Bone marrow (tissue), 2 donors: ENCODE measurements at places on chromosomes 13 and 19.
A peak's percentile ranks its signal among the peaks of the same experiment; 100 is the strongest.

DNA sequence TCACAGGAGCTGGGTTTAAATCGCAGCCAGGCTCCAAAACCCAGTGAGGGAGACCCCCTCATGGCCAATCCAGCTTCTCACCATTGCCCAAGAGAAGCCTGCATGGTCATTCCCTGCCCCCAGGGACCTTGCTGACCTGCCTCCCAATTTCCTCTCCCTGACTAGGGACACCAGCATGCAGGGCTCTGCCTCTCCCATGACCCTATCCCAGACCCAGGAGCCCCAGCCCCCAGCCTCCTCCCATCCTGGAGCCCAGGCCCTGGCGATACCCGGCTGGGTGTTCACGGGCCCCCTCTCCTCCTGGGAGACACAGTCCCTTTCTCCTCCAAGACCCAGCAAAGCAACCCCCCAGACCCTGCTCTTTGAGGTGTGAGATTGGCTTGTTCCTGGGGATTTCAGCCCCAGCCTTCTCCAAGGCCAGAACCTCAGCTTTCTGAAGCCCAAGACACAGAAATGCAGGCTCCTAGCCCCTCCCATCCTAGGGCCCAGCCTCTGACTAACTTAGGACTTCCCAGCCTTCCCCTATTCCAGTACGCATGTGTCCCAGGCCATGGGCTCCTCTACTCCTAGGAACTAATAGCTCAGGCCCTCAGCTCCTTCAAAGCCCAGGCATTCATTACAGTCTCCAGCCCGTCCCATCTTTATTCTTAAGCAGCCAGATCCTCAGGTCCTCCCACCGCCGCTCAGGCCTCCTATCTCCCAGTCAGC is 1.1 kb downstream of the GYS1 start:
- DNase-seq = peak; percentile 21

GRCh38 chr13:31172535-31172934 is 10.8 kb upstream of the HSPH1 start:
- no peak for DNase-seq

GRCh38 chr19:40908976-40909375 is 26.9 kb upstream of the CYP2A7 start:
- peak; percentile 2 for DNase-seq

DNA sequence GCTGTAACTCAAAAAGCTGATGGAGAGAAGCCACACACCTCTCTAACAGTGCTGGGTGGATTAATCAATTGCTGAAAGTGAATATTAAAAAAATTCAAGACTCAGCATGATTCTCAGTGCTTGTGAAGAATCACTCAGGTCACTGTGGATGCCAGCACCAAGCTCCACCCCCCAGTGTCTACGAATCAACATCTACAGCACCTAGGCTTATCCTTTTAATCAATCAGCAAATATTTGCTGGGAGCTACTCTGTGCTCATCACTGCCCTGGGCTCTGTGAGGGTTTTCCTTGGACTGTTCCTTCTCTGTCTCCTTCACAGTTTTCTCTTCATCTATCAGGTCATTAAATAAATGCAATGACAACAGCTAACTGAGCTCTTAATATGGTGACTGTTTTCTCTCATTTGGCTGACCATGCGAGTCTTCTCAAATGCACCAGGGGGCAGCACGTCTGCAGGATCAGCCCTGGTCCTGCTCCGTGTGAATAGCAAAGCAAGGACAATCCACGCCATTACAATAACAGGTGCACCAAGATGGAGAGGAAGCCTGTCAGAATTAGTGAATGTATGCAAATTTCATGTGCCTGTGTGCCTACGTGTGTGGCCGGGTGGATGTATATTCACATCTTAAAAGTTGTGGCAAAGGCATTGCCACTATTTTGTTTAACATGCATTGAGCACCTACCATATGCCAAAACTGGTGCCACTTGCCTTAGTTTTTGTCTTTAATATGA is 14.6 kb upstream of the C13orf42 start:
- DNase-seq = no peak

DNA sequence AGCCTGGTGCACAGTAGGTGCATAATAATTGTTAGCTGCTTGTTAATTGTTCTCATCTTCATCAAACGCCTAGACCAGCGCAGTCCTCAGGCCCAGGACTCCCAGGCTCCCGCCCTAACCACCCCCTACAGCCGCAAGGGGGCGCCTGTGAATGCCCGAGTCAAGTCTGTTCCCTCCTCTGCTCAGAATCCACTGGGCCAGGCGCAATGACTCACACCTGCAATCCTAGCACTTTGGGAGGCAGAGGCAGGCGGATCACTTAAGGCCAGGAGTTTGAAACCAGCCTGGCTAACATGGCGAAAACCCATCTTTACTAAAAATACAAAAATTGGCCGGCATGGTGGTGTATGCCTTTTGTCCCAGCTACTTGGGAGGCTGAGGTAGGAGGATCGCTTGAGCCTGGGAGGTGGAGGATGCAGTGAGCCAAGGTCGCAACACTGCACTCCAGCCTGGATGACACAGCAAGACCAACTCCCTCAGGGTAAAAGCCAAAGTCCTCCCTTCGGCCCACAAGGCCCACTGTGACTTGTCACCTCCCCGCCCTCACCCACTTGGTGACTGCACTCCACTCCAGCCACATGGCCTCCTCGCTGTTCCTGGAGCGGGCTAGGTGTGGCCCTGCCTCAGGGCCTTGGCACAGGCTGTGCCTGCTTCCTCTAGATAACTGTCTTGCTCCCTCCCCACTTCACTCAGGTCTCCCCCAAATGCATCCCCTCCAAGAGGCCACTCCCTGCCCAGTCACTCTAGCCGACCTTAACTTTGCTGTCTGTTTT is 9.1 kb downstream of the ZNF653 start:
- DNase-seq = peak; percentile 42

DNA sequence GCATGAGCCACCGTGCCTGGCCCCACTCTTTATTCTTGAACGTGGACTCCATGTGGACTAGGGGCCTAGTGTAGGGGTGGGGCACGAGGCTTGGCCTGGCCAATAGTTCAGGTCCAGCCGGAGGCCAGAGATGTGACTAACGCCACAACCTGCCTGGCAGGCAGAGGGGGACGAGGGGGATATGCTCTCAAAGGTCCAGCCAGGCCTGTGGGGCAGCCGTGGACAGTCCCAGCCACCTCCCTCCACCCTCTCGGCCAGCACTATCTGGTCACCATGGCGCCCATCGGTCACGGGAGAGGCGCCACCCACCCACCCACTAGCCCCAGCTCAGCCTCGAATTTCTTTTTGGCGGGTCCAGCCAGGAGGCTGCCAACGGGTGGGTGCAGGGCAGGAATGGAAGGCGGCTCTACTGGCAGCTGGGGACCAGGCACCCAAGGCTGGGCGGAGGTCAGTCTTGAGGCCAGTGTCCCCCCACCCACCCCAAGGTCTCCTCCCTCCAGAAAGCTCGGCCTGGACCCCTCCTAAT is 2.2 kb upstream of the CERS1 start:
- DNase-seq = no peak

- no peak for DNase-seq
Observed at GRCh38 chr19:41264581-41265394, 616 bp downstream of the HNRNPUL1 start.

DNA sequence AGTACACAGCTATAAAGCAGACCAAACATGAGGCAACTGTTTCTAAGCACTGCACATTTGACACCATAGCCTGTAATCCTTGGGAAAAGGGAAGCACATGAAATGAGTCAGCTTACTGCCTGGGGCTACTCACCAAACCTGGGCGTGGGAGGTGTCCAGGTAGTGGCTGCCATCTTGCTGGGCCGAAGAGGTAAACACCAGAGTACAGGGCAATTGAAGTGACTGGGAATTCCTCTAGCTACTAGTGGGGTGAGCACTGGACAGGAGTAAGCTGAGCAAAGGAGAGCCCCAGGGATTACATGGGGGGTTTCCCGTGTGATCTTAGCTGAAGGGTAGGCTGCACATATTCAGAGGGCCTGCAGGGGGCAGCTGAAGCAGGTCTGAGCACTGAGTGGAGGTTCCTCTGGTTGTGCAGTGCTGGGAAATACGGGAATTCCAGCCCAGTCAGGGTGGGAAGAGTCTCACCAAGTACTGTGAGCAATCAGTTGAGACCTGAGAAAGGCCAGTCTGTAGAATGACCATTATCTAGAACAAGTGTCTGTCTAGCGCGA is 140.5 kb downstream of the SLC7A1 start:
- no peak for DNase-seq

DNA sequence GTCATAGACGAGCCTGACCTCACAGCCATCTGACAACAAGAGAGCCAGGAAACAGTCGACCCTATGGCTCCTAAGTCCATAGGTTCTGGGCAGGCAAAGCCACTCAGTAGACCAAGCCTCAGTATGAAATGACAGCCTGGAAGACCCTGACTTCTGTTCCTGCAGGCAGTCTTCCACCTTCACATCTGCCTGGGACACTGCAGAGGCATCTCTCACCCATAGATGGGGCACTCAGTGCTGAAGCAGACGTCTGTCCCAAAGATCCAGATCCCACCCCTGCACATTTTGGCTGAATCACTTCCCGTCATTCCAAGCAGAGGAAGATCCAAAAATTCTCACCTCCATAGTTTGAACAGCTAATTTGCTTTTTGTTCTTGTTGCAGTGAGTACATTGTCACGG is 139.3 kb upstream of the ZNF507 start:
- no peak for DNase-seq

DNA sequence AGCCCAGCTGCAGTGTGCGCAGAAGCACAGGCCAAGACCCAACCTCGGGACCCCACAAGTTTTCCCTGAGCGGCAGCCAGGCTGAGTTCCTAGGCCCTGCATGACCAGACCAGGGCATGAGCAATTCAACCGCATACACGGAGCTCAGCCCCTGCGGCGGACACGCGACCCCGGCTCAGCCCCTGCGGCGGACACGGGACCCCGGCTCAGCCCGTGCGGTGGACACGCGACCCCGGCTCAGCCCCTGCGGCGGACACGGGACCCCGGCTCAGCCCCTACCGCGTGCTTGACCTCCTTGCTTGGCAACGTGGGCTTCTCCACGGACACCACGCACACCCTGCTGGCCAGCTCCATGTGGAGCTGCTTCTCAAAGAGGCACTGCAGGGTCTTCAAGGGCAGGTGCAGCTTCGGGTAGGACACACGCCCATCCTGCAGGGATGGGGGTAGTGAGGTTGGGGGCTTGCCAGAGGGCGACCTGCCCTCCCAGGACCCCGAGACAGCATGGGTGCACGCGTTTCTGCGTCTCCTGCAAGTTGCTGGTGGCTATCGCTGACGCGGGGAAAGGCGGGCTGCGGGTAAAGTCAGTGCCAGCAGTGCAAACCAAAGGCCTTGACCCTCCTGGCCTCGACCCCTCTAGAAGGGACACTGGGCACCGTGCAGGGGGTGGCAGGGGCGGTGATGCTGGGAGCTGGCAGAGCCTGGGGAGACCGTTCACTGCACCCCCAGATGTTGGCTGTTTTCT is 10.0 kb downstream of the POLRMT start:
- no peak for DNase-seq

- no peak for DNase-seq
Observed at GRCh38 chr13:110929104-110929777, 14.4 kb upstream of the ANKRD10 start.

DNA sequence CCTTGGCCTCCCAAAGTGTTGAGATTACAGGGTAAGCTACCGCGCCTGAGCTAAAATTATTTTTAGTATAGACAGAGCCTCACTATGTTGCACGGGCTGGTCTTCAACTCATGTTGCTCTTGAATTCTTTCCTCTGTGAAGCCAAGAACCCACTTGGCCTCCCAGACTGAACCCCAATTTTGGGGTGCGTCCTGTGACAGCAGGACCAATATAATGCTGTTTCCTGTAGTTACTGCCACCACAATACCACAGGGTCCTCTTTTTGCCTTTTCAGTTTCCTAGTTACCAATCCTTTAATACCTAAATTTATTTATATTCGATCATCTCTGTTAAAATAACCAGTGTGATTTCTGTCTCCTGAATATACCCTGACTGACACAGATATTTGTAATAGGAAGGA is 32.9 kb downstream of the TSKS start:
- no peak for DNase-seq

DNA sequence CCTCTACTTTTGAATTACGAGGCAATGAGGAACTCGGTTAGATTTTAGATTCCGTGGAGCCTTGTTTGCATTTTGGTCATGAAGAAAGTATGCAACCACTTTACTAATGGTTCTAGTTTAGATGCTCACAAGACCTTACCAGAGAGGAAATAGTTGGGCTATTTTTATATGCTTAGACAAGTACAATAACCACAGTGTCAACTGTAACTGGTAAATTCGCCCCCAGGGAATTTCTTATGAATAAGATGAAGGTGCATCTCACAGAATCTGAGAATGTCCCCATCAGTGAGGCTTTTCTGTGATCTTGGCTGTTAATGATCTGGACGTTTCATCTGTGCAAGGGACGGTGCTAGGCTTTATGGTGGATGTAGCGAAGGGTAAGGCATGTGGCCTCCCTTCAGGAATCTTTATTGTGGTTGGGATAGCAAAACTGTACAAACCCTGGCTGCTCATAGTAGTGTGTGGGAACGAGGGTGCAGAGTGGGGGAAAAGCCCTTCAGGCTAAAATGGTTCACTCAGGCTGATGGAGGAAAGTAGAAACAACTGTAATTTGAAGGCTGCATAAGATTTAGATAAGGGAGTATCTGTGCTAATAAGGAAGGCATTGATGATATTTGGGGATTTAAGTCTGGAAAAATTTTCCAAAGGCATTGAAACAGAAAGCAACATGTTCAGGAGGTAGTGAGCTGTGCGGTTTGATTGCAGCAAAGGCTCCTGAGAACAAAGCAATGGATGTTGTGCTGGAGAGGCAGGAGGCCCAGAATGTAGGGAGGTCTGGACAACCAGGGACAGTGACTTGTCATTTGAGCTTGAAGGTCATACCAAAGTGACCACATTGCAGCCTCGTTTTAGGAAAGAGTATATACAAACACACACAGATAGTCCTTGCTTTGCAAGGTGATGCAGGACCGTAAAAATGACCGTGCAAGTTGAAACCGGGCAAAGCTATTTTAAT is 28.4 kb downstream of the UBAC2 start:
- no peak for DNase-seq

- DNase-seq = no peak
Observed at GRCh38 chr13:47813718-47814117, 187.4 kb downstream of the SUCLA2 start.

DNA sequence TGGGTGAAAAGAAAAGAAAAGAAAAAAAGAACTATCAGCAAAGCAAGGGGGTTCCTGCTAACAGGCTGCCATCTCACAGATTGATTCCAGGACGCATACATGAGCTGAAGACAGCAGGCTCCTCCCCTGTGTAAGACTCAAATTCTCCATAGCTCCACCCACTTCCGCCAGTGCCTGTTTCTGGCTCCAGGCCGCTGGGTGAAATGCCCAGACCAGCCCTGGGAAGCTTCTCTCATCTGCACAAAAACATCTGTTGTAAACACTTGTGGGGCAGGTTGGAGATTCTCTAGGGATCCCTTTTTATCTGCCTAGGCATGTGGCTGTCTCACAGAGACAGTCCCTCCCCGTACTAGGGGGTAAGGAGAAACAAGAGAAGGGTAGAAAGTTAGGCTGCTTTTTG is 1054.4 kb upstream of the SPRY2 start:
- DNase-seq = no peak
